Activated CD4-positive, alpha-beta T cell treated with anti-CD3 and anti-CD28 coated beads, Interleukin-2, amount 10 ng/mL, durations not matched to agents 24 days and 14 days (primary cell): ENCODE measurements at places on chromosomes 7 and 10. TPM values are rescaled to one million over a fixed set of nuclear protein-coding genes. Genes with fewer than 3 reads are reported as not detected.

DNA sequence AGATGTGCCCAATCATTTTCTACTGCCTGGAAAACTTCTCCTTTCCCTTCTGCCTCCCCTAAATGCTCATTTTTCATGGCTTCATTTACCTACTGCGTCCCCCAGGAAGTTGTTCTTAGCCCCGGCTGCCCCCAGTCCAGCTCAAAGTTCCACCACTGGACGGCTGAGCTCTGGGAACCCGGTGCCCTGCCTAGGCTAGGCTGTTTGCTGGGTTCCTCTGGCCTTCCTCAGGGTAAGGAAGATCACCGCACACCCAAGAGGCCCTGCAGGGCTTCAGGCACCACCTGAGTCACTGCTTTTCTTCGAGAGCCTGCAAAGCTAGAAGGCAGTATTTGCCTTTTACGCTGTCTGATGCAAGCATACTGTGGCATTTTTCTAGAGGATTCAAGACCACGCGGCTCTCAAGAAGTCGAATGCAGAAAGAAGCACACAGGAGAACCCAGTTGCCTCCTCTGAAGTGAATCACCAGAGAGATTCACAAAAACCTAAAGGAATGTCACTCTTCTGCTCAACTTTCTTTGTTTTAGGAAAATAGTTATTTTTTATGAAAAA, 46.7 kb upstream of the ZMIZ1 start:
- no peak for DNase-seq

DNA sequence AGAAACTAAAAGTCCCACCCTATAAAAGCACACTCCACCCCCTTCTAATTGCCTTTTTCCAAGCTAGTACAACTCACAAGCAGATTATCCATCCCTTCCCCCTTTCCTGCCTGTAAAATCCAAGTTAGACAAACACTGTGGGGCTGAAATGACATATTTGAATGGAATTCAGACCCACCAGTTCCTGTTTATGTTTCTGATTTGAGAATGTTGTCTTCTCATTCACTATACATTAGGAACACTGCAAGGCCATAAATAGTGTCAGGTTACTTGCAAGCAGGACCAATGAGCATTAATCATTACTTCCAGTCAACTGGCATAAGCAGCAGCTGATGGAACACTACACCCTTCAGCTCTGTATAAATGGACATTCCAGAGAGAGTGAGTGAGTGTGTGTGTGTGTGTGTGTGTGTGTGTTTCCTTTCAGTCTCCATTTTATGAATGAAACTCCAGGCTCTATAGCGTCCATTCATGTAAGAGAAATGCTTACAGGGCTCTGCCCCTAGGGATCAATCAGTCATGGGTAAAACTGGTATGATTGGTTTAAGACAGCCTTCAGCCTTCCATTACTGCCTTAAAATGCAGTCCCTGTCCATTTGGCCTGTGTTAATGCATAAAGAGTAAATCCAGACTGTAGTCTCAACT, 69.3 kb downstream of the ETV1 start:
- no peak for DNase-seq

GRCh38 chr10:80460399-80461207, 6.5 kb downstream of the TSPAN14 start:
- DNase-seq, result peak; percentile 66

DNA sequence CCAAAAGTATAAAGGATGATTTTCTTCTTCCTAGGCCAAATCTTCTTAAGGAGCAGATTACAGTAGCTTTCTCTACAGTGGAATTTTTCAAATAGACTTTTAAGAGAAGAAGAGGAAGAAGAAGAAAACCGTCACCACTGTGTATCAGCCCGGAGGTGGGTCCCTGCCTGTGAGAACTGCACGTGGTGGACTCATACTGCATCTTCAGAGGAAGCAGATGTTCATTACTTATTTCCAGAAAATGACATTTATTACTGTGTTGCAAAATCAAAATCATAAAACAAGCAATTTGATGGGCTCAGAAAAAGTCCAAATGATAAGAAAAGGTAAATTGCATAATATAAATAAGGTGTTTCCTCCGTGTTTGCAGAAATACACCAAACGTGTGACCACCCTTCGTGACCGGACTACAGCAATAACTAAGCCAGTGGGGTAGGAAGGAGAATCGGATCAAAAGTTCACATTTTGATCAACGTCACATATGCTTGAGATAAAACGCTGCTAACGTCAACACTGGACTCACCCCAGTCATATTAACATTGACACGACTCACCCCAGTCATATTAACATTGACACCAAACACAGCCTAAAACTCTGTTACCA, 179.2 kb downstream of the PTPRN2 start:
- DNase-seq, result no peak

GRCh38 chr10:4028027-4028471, 243.0 kb upstream of the KLF6 start:
- no peak for DNase-seq

The RPEL1 gene
- not detected in 2 replicates for total RNA-seq

The NKX1-2 gene
- not detected in 2 replicates for total RNA-seq
